ENCODE measurements at places on chromosomes 16 and 17. TPM values are rescaled to one million over a fixed set of nuclear protein-coding genes. Genes with fewer than 3 reads are reported as not detected.

The RPL23 gene
- 2,061 TPM for total RNA-seq

The SMIM5 gene
- not detected for total RNA-seq

The GCGR gene
- not detected for total RNA-seq

The RBL2 gene
- total RNA-seq: 36.6 TPM

The POLR2A gene
- total RNA-seq: 54.5 TPM

- no peak for DNase-seq
Observed at GRCh38 chr16:81752876-81753227, 26.2 kb upstream of the PLCG2 start.

All from foreskin keratinocyte (primary cell).